Right cardiac atrium (tissue), 5 donors: ENCODE measurements at places on chromosomes 3 and 15. TPM values are rescaled to one million over a fixed set of nuclear protein-coding genes. Genes with fewer than 3 reads are reported as not detected.

- DNase-seq: no peak
Observed at GRCh38 chr3:168061332-168061996, 34.3 kb downstream of the GOLIM4 start.

GRCh38 chr3:29527246-29527645, 246.4 kb downstream of the RBMS3 start:
- no peak for DNase-seq

GRCh38 chr3:115022199-115022598, 124.9 kb downstream of the ZBTB20 start:
- no peak for DNase-seq

GORASP1 gene
- 46.4 TPM for total RNA-seq

GRCh38 chr3:46695177-46695961, 1.9 kb upstream of the ALS2CL start:
- peak; percentile 88 for DNase-seq

GRCh38 chr15:96052154-96052553, 278.3 kb upstream of the NR2F2 start:
- DNase-seq: no peak

DNA sequence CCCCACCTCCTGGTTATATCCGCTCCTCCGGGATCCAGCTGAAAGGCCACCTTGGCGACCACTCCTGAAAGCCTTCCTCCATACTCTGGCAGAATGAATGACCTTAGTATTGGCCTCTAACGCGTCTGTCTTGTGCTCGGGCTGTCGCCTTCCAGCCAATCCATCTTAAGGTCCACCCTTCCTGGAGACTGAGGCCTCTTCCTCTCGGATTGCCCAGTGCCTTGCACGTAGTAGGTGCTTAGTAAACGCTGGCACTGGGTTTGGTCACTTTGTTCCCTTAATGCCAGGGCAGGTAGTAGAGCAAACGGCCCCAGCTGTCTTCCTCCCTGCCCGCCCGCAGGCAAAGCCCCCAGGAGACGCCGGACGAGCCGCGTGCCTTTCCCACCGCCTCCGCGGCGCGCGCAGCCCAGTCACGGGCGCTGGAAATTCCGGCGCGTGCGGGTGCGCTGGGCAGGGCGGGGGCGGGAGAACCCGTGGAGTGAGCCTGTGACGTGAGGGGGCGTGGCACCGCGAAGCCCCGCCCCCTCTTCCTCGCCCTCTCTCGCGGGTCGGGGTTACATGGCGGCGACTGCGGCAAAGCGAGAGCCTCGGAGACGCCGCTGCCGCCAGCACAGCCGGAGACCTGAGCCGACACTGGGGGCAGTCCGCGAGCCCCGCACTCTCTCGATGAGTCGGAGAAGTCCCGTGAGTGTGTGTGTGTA, at the start of gene MAPK6:
Gene MAPK6, plus strand, starts transcription at position 527 of the 701 bp plus-strand sequence. CDS start 27,242 bp downstream, outside the sequence.
- peak; percentile 98 for DNase-seq

GRCh38 chr3:101890716-101891115, 41.4 kb downstream of the NFKBIZ start:
- DNase-seq: no peak

DNA sequence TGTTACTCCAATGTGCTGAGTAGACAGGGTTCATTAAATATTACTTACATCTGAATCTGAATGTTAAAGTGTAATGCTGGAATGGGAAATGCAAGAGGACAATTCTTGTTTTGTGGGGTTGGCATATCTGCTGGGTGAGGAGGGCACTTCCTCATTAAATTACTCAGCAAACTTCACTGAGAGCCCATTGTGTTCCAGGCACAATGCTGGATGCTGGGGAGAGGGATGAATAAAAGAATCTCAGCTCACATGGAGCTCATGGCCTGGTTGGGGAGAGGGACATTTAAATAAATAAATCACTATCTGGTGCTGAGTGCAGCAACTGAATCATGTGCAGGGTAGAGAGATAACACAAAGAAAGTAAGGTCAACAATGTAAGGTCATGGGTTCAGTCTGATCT, 199.2 kb upstream of the CFAP20DC start:
- DNase-seq: no peak

GRCh38 chr3:188817103-188817934, 354.5 kb upstream of the TPRG1 start:
- DNase-seq: no peak

SEMA3G gene
- total RNA-seq: 8.8 TPM

SAMMSON gene
- total RNA-seq: not detected

DNA sequence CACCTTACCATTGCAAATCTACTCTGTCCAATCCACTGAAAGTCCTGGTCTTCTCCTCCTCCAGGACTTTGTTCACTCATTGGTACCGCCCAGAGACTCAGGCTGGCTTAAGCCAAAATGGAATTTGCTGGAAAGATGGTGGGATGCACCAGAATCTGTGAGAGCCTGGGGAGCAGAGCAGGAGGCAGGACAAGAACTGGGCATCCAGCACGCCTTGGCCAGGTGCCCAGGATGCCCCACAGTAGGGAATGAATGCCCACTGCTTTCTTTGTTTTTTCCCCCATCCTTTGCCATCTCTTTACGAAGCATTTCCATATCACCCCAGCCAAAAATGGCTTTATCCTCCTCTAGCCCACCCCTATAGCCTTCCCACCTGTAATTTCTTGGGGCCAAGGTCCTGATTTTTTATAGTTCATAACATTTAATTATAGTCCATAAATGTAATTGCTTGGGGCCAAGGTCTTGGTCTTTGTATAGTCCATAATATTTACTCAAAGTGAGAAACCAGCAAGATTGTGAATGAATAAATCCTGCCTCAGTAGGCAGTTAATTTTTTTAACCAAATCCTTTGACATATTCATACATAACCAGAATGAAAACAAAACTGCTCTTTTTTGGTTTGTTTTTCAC, 23.3 kb upstream of the IREB2 start:
- DNase-seq: no peak

- no peak for DNase-seq
Observed at GRCh38 chr15:77974416-77975331, 102.8 kb downstream of the TBC1D2B start.

DNA sequence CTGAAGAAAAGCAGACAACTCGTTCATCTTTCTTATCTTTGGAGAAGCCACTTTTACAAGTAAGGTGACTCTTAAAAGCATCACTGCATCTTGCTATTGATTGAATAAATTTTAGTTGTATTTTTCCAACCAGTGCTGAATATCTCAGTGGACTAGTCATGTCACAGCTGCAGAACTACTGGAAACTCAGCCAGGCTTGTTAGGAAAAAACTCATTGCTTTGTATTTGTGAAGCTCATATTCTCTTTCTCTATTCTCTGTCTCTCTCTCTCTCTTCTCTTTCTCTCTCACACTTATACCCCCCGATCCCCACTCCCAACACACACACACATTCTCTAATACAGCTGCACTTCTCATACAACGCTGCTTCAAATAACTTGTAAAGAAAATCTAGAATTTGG, 104.3 kb downstream of the WDR76 start:
- no peak for DNase-seq

DNA sequence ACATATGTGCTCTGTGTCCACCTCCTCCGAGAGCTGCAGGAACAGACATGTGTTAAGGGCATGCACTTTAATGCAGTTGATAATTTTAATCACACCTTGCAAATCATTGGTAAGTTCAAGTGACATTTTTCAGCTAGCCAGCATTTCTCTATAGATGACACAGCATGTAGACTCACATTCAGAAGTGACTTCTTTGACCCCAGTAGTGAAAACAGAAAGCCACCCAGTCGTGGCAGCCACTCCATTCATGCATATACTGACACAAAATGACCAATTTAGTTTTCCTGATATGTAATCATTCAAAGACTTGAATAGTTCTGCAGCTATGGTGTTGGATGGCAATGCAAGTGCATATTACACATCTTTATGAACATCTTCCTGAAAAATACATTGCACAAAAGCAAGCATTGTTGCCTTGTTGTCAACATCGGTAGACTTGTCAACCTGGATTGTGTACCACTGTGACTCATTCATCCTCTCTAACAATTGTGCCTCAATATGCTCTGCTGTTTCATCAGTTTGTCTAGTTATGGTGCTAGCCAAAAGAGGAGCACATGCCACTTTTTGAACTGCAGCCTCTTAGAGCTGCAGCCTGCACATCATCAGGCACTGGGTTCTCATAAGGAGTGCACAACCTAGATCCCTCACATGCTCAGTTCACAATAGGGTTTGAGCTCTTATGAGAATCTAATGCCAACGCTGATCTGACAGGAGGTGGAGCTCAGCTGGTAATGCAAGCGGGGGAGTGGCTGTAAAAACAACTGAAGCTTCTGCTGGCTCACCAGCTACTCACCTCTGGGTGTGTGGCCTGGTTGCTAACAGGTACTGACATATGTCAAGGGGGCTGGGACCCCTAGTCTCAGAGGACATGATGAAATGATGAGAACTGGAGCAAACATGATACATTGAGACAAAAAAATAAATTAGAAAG, 622.0 kb downstream of the PYDC2 start:
- DNase-seq: no peak

TRAT1 gene
- 0.20 TPM for total RNA-seq

GRCh38 chr3:19030522-19030839, 117.8 kb upstream of the KCNH8 start:
- DNase-seq: no peak

DNA sequence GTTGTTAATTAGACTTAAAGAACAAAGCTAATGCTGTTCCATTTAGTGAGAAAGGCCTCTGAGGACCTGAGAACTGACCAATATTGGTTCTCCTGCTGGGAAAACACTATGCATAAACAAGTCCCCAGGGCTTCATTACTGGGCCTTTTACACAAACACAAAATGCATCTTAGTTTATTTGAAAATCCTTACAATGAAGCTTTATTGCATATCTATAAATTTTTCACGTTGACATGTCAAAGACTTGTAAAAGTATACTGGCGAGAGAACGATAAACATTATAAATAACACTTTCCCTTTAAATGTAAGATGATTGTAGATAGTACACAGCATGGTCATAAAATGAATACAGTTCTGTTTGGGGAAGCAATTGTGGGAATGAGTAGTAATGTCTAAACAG, 151.7 kb downstream of the ROBO2 start:
- DNase-seq: no peak

IMPG2 gene
- 0.35 TPM for total RNA-seq

CAPN7 gene
- total RNA-seq: 28.5 TPM
